ENCODE measurements at places on chromosomes 11 and 22.
A peak's percentile ranks its signal among the peaks of the same experiment; 100 is the strongest.

DNA sequence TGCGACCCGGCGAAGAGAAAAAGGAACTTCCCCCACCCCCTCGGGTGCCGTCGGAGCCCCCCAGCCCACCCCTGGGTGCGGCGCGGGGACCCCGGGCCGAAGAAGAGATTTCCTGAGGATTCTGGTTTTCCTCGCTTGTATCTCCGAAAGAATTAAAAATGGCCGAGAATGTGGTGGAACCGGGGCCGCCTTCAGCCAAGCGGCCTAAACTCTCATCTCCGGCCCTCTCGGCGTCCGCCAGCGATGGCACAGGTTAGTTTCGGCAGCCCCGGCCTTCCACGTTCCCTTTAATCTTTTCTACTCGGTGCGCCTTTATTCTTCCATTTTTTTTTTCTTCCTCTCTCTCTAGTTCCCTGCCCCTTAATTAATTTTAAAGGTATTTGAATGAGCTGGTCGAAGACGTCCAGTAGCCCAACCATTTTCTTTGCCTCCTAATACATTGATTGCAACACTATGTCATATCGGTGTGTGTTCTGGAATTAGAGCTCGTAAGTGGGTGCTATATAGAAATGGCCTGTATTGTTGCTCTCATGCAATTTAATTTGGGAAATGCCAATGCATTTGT, 537 bp downstream of the EP300 start:
- no peaks in the 10 kb centered on the region for H3K36me3 ChIP-seq
- peak; percentile 35 for DNase-seq
- H3K27me3 ChIP-seq, result no peaks in the 10 kb centered on the region

DNA sequence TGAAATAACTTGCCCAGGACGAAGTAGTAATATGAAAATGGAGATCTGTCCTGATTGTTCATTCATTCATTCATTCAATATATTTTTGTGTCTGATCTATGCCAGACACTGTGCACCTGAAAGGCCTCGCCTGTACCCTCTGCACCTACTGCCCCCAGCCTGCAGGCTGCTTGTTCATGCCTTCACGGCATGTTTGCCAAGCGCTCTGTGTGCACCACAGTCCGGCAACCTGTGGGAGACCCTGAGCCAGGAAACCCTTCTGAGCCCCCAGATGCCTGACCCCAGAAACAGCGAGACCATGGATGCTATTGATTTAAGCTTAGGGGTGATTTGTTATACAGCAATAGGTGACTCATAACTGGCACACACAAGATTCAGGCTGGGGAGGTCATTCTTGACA, 47.0 kb downstream of the RTL6 start:
- H3K4me1 ChIP-seq, result no peaks in the 10 kb centered on the region
- no peak for DNase-seq
- no peak overlapping the region for H3K27ac ChIP-seq
- no peaks in the 10 kb centered on the region for H3K27me3 ChIP-seq
- H3K4me3 ChIP-seq, result no peak overlapping the region

GRCh38 chr11:111153194-111153593, 92.3 kb upstream of the POU2AF2 start:
- H3K27me3 ChIP-seq, result no peaks in the 10 kb centered on the region
- H3K27ac ChIP-seq, result no peak overlapping the region

GRCh38 chr22:37082251-37082873, 27.2 kb downstream of the TMPRSS6 start:
- H3K27ac ChIP-seq, result no peak overlapping the region
- no peaks in the 10 kb centered on the region for H3K36me3 ChIP-seq
- H3K4me1 ChIP-seq, result no peaks in the 10 kb centered on the region
- no peaks in the 10 kb centered on the region for H3K27me3 ChIP-seq
- DNase-seq, result no peak
- H3K4me3 ChIP-seq, result no peak overlapping the region

DNA sequence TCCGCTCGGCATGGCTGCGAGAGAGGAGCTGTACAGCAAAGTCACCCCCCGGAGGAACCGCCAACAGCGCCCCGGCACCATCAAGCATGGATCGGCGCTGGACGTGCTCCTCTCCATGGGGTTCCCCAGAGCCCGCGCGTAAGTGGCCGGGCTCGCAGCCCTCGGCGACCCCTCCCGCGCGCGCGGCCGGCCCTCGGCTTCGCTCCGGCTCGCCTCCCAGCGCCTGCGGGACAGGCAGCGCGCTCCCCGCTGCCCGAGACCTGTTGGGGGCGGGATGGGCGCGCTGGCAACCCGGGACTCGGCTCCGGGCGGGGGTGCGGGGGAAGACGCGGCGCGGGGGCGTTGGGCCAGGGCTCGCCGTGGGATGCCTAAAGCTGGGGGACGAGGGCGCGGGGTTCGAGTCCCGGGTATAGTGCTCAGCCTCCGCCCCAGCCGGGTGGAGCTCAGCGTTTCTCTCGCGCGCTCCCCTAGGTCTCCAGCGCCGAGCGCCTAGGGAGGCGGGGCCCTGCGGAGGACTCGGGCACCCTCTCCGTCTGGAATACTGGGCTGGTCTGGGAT, 630 bp downstream of the UBASH3B start:
- peak overlapping the region; percentile 76 for H3K4me3 ChIP-seq

GRCh38 chr11:12331239-12331874, 46.0 kb upstream of the PARVA start:
- no peak overlapping the region for H3K27ac ChIP-seq
- peak; percentile 91 for DNase-seq
- H3K36me3 ChIP-seq, result no peaks in the 10 kb centered on the region
- H3K4me3 ChIP-seq, result no peak overlapping the region
- no peaks in the 10 kb centered on the region for H3K27me3 ChIP-seq

- no peak overlapping the region for H3K27ac ChIP-seq
- H3K27me3 ChIP-seq, result no peaks in the 10 kb centered on the region
- peaks cover 9% of the 10 kb centered on the region for H3K4me1 ChIP-seq
- no peak for DNase-seq
Observed at GRCh38 chr22:27314276-27314807, 487.2 kb downstream of the MN1 start.

DNA sequence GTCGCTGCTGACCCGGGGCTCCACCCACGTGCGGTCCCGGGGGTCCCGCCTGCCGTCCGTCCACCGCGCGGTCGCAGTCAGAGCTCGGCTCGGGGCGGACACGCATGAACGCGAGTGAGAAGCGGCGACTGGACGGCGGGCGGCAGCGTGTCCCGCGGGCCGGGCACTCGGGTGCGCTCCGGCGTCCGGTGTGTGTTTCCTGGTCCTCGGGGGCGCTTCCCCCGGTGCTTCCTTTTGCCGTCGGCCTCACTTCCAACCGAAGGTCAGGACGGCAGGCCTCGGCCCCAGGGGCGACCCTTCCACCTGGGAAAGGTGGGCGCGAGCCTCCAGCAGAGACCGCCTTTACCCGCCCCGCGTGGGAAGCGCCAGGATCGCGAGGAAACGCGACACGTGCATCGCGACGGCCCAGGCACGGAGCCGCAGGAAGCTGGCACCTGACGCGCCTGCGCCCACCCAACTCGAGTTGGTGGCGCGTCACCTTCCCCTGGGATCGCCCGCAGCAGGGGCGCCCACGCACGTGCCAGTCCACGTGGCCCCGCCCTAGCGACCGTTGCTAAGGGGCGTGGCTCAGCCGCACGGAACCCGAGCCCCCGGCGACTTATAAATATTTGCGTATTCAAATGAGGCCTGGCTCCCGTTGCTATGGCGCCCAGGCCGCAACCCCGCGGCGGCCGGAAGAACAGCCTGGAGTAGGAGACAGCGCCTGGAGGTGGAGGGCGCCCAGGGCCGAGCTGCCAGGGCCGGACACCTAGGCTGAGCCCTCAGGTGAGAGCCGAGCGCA, at the start of gene LRRC56:
Gene LRRC56, plus strand, starts transcription at position 687 of the 781 bp plus-strand sequence. CDS start 3,158 bp downstream, outside the sequence.
- DNase-seq, result peak; percentile 92
- H3K27ac ChIP-seq, result no peak within 1 kb of the TSS
- no peak within 1 kb of the TSS for H3K4me3 ChIP-seq
- no peaks in the 10 kb centered on the region for H3K27me3 ChIP-seq
- H3K36me3 ChIP-seq, result no peaks in the 10 kb centered on the region

DNA sequence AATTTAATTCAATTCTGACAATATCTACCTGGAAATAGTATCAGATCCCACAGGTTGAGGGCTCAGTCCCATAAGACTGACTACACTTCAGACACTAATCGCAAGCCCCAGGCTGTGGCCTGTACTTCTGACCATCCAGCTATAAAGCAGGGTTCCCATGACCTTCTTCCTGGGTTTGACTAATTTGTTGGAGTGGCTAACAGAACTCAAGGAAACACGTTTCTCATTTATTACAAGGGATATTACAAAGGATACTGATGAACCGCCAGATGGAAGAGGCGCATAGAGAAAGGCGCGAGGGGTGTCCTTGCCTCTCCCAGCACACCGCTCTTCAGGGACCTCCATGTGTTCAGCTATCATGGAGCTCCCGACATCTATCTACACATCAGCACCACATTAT, 13.7 kb downstream of the CLTCL1 start:
- DNase-seq, result no peak
- no peaks in the 10 kb centered on the region for H3K27me3 ChIP-seq
- no peak overlapping the region for H3K4me3 ChIP-seq
- H3K4me1 ChIP-seq, result no peaks in the 10 kb centered on the region
- H3K27ac ChIP-seq, result no peak overlapping the region

- H3K27ac ChIP-seq, result peak overlapping the region; percentile 93
- H3K4me1 ChIP-seq, result peaks cover 4% of the 10 kb centered on the region
- H3K27me3 ChIP-seq, result no peaks in the 10 kb centered on the region
- peak; percentile 95 for DNase-seq
- peak overlapping the region; percentile 87 for H3K4me3 ChIP-seq
Observed at GRCh38 chr11:118789501-118790356, 1.2 kb downstream of the DDX6 start.

GRCh38 chr22:41524809-41525449, 19.3 kb downstream of the POLR3H start:
- no peaks in the 10 kb centered on the region for H3K4me1 ChIP-seq
- H3K36me3 ChIP-seq, result peaks cover 8% of the 10 kb centered on the region
- H3K27ac ChIP-seq, result no peak overlapping the region
- peak; percentile 47 for DNase-seq

DNA sequence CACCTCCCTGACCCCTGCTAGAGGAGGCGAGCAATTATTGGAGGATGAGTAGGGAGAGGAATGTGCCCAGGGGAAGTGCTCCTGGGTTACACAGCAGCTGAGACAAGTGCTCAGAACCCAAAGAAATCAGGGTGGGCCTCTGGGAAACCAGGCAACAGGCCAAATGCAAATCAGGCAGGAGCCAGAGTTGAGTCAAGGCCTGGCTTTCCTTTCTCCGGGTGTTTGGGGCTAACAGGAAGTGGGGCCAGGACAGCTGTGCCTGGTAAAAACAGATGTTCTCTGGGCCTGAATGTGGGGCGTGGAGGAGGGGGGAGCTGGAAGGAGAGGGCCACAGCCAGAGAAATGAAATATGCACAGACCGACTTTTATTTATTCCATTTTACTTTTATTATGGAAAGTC, 22.0 kb downstream of the MFNG start:
- no peaks in the 10 kb centered on the region for H3K27me3 ChIP-seq
- DNase-seq, result no peak
- H3K4me3 ChIP-seq, result no peak overlapping the region
- no peak overlapping the region for H3K27ac ChIP-seq
- H3K36me3 ChIP-seq, result no peaks in the 10 kb centered on the region

- no peak overlapping the region for H3K4me3 ChIP-seq
- no peaks in the 10 kb centered on the region for H3K27me3 ChIP-seq
- no peak for DNase-seq
- no peaks in the 10 kb centered on the region for H3K36me3 ChIP-seq
- peaks cover 3% of the 10 kb centered on the region for H3K4me1 ChIP-seq
Observed at GRCh38 chr11:45576461-45577215, 88.8 kb downstream of the CHST1 start.

GRCh38 chr22:22348127-22348814, 103.7 kb downstream of the VPREB1 start:
- no peaks in the 10 kb centered on the region for H3K36me3 ChIP-seq
- DNase-seq, result peak; percentile 64
- H3K27me3 ChIP-seq, result peaks cover 7% of the 10 kb centered on the region
- H3K4me3 ChIP-seq, result no peak overlapping the region

GRCh38 chr11:16577490-16577889, 161.0 kb upstream of the C11orf58 start:
- no peak overlapping the region for H3K4me3 ChIP-seq
- no peaks in the 10 kb centered on the region for H3K27me3 ChIP-seq
- no peaks in the 10 kb centered on the region for H3K36me3 ChIP-seq
- H3K4me1 ChIP-seq, result no peaks in the 10 kb centered on the region
- no peak for DNase-seq
- no peak overlapping the region for H3K27ac ChIP-seq

GRCh38 chr11:9143721-9144120, 52.3 kb upstream of the SCUBE2 start:
- H3K4me3 ChIP-seq, result no peak overlapping the region
- peaks cover 14% of the 10 kb centered on the region for H3K36me3 ChIP-seq
- DNase-seq, result no peak
- H3K27ac ChIP-seq, result no peak overlapping the region

DNA sequence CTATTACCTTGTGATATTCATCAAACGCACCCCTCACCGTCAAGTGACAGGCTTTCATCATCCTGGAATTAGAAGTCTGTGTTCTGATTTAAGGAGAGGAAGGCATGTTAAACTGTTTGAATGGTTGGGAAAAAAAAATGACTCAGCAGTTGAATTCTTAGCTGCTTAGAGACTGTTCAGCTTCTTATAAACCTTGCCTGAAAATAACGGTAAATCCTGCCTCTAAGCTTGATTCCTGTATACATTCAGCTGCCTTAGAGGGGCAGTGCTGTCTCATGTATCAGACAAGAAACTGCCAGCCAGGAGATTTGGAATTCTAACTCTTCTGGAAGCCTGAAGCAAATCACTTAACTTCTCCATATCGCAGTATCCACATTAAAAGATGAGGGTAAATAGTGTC, 437.4 kb downstream of the JRKL start:
- no peak overlapping the region for H3K4me3 ChIP-seq
- no peak overlapping the region for H3K27ac ChIP-seq

GRCh38 chr11:70265341-70265740, 5.1 kb upstream of the PPFIA1 start:
- no peaks in the 10 kb centered on the region for H3K27me3 ChIP-seq
- DNase-seq, result no peak
- H3K27ac ChIP-seq, result no peak overlapping the region
- no peaks in the 10 kb centered on the region for H3K36me3 ChIP-seq

DNA sequence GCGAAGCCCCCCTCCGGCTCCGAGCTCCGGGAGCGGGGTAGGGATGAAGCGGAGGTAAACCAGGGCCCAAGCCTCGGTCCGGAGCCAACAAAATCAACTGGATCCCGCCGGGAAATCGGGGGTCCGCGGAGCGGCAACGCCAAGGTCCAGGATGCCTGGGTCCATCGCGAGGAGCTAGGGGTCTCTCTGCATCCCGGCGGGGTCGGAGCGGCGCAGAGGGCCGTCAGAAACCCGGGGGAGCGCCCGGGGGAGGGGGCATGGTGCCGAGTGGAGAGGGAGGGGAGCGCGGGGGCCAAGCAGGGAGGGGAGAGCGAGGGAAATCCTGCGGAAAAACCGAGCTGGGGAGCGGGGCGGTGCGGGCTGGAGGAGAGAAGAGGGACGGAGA, 51.8 kb downstream of the SLC22A12 start:
- peaks cover 3% of the 10 kb centered on the region for H3K4me1 ChIP-seq
- no peak overlapping the region for H3K4me3 ChIP-seq
- no peak overlapping the region for H3K27ac ChIP-seq

GRCh38 chr11:119743006-119743405, 14.0 kb upstream of the NECTIN1 start:
- H3K36me3 ChIP-seq, result no peaks in the 10 kb centered on the region
- no peaks in the 10 kb centered on the region for H3K27me3 ChIP-seq
- H3K27ac ChIP-seq, result no peak overlapping the region

- no peaks in the 10 kb centered on the region for H3K27me3 ChIP-seq
- H3K4me1 ChIP-seq, result peaks cover 5% of the 10 kb centered on the region
- H3K36me3 ChIP-seq, result no peaks in the 10 kb centered on the region
- no peak overlapping the region for H3K4me3 ChIP-seq
- H3K27ac ChIP-seq, result no peak overlapping the region
- no peak for DNase-seq
Observed at GRCh38 chr11:14331476-14332136, 27.4 kb downstream of the RRAS2 start.

- no peak overlapping the region for H3K4me3 ChIP-seq
- no peak for DNase-seq
- H3K4me1 ChIP-seq, result peaks cover 8% of the 10 kb centered on the region
- no peaks in the 10 kb centered on the region for H3K27me3 ChIP-seq
Observed at GRCh38 chr11:13208921-13209320, 68.7 kb upstream of the BMAL1 start.

All from mesendoderm (in vitro differentiated cells).